Activated T-helper 1 cell treated with anti-CD3 and anti-CD28 coated beads, Interleukin-2, amount 50 U/mL, for 16 hours (primary cell): ENCODE measurements at places on chromosomes 11 and 22.

- DNase-seq, result no peak
Observed at GRCh38 chr11:31555938-31556337, 46.4 kb downstream of the ELP4 start.

DNA sequence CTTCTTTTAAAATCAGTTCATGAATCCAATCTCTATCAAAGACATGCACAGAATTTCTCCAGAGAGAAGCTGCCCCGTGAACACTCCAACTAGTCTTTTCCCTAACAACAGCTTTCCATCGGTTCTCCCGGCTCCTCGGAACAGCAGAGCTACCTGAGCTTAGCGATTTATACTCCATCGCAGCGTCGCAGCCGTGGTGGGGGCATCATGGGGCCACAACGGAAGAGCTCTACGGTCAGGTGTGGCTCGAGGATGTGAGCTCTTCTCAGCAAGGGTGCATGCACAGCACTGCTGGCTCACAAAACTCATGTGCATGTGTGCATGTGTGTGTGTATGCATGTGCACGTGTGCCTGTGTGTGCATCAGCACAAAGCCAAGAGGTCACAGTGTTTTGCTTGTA lies 11.7 kb upstream of the MOB2 start:
- DNase-seq, result no peak

GRCh38 chr11:8373519-8374432 lies 110.1 kb upstream of the LMO1 start:
- DNase-seq, result no peak

GRCh38 chr11:122897606-122898210 lies 15.1 kb downstream of the JHY start:
- no peak for DNase-seq

- DNase-seq, result no peak
Observed at GRCh38 chr11:60870733-60871377, 3.5 kb downstream of the ZP1 start.

GRCh38 chr11:66107600-66108510 lies 37.8 kb downstream of the PACS1 start:
- DNase-seq, result no peak

DNA sequence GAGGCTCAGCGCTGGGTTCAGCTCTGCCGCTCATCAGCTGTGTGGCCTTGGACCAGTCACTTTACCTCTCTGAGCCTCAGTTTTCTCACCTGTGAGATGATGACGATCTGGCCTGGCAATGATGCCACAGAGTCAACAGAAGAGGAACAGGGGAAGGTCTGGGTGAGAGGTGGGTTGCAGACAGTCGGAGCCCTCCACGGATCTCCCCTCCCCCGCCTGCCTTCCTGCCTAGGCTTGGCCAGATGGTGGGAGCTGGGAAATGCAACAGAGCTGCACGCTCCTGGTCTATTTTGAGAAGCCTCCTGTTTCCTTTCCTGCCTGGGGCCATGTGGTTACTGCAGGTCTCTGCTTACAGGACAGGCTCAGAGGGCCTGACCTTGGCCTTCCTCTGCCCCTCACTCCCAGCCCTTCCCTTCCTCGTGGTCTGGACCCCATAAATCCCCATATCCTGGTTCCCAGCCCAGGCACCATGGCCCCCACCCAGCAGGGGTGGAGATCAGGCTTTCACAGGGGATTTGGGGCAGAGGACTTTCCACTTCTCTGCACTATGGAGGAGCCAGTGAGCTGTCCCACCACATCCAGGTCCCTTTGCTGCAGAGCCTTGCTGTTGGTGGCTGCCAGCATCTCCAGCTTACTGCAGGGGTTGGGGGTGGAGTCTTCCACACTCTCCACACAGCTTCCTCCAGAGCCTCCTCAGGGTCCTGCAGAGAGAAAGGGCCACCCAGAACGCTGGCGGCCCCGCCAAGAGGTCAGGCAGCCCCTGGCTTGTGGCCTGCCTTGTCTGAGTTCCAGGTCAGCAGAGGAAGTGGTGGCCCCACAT lies 46.9 kb downstream of the C11orf96 start:
- DNase-seq, result no peak

DNA sequence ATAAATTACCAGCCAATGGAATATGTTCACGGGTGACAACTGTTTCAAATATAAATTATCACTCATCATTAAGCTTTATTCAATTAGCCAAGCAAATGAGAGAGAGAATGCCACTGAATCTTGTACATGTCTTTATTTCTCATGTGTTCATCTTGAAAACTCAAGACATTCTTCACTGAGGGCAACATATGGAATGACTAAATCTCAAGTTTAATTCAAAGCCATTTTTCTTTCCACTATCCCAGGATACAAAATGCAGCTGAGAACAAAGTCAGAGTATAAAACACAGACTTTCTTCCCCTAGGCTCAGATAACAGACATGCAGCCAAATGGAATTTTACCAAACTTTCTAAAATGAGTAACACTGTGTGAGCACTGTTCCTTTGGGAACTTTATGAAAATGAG lies 12.1 kb upstream of the BBOX1 start:
- DNase-seq, result no peak

DNA sequence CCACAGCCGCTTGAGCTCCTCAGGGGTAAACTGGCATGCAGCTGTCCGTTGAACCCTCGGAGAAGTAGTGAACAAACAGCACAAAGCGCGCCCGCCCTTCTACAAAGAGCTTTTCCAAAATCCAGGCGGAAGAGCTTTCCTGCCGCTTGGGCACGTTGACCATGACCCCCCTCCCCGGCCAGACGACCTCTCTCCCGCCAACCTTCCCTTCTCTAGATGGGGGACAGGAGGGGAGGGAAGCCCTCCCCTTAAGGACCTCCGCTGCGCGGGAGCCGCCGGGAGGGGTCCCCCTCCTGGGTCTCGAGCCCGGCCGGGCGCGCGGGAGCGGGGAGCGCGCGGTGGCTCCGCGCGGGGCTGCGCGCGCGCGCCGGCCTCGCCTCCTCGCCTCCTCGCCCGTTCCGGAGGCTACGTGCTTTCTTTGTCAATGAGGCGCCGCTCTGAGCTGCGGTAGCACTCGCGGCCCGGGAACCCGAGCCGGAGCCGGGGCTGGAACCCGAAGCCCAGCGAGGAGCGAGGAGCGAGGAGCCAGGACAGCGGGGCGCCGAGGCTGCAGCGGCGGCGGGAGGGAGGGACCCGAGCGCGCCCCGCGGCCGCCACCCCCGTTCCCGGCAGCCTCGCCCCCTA lies 118.6 kb downstream of the HIPK3 start:
- DNase-seq, result no peak

DNA sequence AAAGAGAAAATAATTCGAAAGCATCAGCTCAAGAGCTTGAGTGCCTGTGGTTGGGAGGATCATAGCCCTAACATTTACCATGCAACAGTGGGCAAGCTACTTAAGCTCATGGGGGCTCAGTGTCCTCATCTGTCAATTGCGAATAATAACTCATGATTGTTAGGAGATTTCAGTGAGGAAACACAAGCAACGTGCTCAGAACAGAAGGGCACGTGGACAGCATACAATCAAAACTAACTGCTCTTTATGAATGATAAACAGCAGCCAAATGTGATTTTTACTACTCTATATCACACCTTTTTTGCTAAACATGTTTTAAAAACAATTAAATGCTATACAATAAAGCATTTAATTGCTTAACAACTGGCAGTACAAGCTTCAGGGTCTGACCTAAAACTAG lies 310.1 kb upstream of the NARS2 start:
- no peak for DNase-seq

GRCh38 chr11:57457643-57458023 lies 2.7 kb upstream of the RTN4RL2 start:
- no peak for DNase-seq

DNA sequence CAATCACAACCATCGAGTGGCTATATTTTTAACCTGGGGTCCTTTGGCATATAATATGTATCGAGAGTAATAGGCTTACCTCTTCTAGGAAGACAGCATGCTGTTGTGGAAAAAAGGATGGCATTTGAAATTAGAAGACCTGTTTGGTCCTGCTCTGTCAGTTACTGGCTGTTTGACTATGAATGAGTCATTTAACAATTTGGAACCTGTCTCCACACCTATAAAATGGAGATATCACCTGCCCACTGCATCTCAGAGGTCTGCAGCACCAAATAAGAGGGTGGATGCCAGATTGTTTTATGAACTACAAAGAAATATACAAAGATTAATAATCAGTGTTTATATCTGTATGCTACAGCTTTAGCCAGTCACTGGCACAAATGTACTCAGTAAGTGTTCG lies 60.8 kb downstream of the SLC25A17 start:
- DNase-seq, result no peak

GRCh38 chr22:23070418-23071229 lies at the start of gene GNAZ:
Gene GNAZ (plus strand): TSS chr22:23070519. CDS start chr22:23095696, 25,177 bp downstream.
- no peak for DNase-seq

DNA sequence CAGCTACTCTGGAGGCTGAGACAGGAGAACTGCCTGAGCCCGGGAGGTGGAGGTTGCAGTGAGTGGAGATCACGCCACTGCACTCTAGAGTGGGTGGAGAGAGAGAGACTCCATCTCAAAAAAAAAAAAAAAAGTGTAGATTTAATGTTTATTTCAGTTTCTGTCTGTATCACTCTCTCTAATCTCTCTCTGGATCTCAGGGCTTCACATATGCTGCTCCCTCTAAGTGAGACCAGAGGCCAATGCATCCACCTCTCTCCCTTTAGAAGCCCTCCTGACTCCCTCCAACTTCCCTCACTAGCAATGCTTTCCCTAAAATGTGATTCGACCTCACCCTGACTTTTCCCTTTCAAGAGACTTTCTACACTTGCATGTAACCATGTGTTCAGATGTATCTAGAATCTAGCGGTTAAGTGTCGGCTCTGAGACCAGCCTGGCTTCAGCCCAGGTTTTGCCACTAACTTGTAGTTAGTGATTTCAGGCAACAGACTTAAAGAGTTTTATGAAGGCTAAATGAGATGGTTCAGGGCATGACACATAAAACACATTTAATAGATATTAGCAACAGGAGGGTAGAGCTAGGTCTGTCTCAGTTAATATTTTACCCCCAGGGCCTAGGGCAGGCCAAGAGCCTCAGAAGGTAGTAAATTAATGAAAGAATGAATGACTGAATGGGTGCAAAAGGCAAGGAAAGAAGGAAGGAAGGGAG lies 364.3 kb downstream of the LARGE1 start:
- no peak for DNase-seq

DNA sequence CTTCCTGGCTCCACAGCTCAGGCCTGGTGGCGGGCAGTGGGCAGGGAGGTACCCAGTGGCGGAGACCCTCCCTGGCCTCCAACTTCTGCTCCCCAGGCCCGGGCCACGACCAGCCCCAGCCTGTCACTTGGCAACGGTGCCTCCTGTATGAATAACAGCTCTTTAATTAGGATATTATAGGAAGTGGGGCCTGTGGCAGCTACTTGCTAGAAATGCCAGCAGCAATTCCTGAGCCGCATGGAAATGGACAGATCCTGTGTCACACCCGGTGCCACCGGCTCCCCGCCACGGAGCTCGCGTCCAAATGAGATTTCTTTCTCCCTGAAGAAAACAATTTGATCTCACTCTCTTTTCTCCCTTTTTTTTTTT lies 104.5 kb downstream of the CHST1 start:
- DNase-seq, result no peak

- no peak for DNase-seq
Observed at GRCh38 chr22:33325232-33326004, 267.2 kb upstream of the SYN3 start.

- DNase-seq, result no peak
Observed at GRCh38 chr11:85813721-85814120, 2.8 kb upstream of the SYTL2 start.

DNA sequence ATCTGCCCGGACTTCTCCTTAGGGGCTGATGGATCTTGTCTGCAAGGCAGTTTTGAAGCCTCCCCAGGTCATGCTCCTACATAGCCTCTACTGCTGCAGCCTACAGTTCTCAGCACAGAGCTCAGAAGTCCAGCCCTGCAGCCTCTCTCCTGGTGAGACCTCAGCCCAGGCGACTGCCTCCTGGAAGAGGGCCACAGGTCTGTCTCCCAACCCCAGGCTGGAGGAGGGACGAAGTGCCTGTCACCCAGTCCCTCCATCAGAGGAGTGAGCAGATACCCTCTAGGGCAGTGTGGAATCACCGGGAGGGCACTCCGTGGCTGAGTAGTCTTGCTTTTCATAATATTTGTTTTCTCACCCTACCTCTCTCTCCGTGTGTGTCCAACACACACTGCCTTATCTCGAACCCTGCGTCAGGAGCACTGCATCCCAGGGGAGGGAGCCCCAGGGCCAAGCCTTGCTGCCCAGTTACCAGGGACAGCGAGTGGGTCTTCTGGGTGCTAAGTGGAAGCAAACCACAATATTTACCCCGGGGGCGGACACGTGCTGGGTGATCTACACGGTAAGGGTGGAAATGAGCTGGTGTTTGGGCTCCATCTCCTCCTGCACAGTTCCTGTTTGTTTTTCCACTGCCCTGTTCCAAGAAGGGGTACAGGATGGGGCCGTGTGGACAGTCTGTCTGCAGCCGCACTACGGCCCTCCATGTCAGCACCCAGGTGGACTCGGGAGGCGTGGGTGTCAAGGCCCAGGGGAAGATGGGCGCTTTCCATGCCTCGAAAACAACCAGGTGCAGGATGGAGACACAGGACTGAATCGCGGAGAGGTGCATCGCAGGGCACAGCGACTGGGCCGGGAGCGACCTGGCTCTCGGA lies 133.7 kb upstream of the HSD17B12 start:
- no peak for DNase-seq

DNA sequence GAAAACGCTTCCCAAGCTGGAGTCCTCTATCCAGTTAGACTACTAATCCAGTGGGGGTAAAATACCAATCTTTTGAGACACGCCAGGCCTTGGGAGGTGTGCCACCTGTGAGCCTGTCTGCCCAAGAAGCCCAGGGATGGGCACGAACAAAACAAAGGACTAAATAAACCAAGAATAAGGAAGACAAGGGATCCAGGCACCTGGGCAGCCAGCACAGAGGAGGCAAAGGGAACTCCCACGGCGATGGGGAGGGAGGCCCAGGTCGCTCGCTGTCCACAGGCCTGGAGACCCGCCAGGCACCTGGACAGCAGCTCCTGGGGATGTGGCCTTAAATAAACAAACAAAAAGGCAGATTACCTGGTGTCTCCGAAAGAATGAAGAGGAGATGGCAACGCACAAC lies 31.4 kb downstream of the LRFN4 start:
- DNase-seq, result no peak

- no peak for DNase-seq
Observed at GRCh38 chr11:74169738-74170458, 904 bp downstream of the C2CD3 start.
